ENCODE measurements at places on chromosomes 6 and 20. TPM values are rescaled to one million over a fixed set of nuclear protein-coding genes. Genes with fewer than 3 reads are reported as not detected.

The BTN1A1 gene
- total RNA-seq = not detected

The ELOVL4 gene
- 5.1 TPM for total RNA-seq

The BMP7 gene
- not detected for total RNA-seq

The DEFB125 gene
- not detected for total RNA-seq

The NRN1 gene
- not detected for total RNA-seq

The KHDRBS2 gene
- not detected for total RNA-seq

The SNPH gene
- 6.4 TPM for total RNA-seq

The MYL9 gene
- total RNA-seq = 54.1 TPM

The KCNB1 gene
- not detected for total RNA-seq

The OSTM1 gene
- total RNA-seq = 10.4 TPM

The OPN5 gene
- total RNA-seq = not detected

The PI3 gene
- total RNA-seq = not detected

The ADIG gene
- total RNA-seq = not detected

The PNPLA1 gene
- total RNA-seq = not detected

The VWA7 gene
- total RNA-seq = 0.67 TPM

The GDAP1L1 gene
- total RNA-seq = not detected

The PET117 gene
- total RNA-seq = 11.1 TPM

The CBLN4 gene
- not detected for total RNA-seq

The SYTL3 gene
- total RNA-seq = 0.84 TPM
